ENCODE measurements at places on chromosomes 5 and 9. TPM values are rescaled to one million over a fixed set of nuclear protein-coding genes. Genes with fewer than 3 reads are reported as not detected.
A peak's percentile ranks its signal among the peaks of the same experiment; 100 is the strongest.

DNA sequence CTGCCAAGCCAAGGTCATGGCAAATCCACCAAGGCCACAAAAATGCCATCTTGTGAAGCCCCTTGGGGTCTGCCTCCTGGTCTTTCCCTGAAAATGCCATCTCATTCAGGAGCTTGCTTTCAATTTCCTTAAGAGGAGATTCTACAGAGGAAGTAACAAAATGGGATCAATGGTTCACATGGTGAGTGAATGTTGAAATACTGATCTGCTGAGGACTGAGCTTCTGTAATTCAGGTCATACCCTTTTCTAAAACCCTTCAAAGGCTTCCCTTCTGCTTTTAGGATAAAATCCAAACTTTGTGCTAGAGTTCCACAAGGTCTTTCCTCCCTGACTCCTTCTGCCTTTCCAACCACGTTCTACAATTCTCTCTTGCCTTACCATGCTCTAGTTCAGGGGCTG lies 24.7 kb upstream of the NR3C1 start:
- DNase-seq: no peak

The SARDH gene
- 0.63 TPM for total RNA-seq

DNA sequence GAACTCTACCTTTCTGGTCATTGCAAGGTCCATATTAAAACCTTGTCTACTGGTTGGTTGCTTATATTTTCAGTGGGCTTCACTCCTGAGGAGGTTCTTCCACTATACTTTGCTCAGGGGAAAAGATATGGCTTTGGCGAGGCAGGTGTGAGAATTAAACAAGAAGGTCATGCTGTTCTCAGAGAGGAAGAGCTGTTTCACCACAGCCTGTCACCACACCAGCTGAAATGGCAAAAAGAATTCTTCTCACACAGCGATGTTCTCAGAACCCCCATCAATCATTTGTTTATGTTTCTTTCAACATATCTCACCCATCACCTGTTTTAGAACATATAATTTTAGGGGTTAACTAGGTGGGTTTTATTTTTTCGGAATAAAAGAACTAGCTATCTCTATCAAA lies 38.6 kb downstream of the CAPSL start:
- DNase-seq: no peak

- no peak for DNase-seq
Observed at GRCh38 chr5:150402901-150403342, 9.8 kb downstream of the CD74 start.

DNA sequence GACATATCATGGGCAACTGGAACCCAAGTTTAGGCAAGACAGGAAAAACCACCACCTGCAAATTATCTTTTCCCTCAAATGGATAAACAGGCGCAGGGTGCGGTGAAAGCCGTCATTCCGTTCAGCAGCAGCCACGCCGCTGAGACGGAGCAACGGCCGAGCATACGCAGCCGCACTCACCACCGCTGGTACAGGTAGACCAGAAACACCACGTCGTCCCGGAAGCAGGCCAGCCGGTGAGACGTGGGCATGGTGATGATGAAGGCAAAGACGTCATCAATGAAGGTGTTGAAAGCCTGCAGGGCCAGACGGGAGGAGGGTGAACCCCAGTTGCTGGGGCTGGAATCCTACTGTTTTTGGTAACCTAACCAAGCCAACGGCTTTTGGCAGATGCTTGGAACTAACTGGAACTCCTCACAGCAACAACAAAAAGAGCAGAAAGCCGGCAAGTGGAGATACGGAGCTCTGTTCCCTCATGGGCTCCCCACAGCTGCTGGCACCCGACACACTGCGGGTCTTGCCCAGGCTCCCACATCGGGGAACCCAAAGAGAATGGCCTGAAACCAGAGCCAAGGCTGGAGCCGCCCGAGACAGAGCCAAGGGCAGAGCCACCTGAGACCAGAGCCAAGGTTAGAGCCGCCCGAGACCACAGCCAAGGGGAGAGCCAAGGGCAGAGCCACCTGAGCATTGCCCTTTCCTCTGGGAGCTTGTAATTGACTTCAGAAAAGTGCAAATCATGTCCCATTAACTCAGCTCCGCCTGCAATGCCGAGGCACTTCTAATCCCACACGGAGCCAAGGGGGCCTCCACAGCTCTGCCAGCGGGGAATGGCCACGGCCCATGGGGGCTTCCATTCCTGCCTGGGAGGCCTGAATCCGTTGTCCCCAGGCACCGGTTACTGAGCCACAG lies 24.2 kb downstream of the CLPTM1L start:
- DNase-seq: no peak

The SPINK4 gene
- total RNA-seq: not detected

The CCNJL gene
- 6.5 TPM for total RNA-seq

The RPL12 gene
- 605 TPM for total RNA-seq

- DNase-seq: no peak
Observed at GRCh38 chr5:132684922-132685720, 11.3 kb downstream of the IL4 start.

DNA sequence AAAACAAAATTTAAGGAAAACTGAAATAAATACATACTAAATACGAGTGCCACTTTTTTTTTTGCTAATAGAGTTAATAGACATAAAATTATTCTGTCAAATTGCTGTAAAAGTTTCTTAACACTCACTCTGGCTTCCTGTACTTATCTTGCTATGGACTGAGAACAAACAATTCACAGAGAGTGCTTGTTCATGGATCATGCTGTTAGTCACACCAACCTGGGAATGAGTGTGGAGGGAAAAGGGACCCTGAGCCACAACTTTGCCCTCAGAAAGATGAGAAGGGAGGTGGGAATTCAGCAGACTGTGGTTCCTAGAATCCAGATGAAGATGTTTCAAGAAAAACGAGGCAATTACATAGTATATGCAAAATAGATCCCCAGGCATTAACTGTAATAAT lies 246.9 kb downstream of the FBXL7 start:
- DNase-seq: no peak

The GFRA3 gene
- 0.82 TPM for total RNA-seq

DNA sequence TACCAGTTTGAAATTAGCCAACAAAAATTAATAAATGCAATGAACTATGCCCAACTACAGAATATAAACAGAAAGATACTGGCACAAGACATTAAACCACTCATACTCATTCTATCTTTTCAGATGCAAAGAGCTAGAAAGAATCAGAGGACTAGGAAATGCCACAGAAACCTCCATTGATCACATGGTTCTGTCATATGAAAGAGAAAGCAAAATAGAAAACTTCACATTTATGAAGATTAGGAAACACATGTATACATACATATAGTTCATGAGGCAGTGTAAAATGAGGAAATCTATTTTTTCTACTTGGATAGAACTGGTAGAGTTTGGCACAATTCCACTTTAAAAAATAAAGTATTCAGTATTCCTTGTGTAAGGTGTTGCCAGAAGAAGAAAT lies 275.1 kb upstream of the PTGER4 start:
- no peak for DNase-seq

DNA sequence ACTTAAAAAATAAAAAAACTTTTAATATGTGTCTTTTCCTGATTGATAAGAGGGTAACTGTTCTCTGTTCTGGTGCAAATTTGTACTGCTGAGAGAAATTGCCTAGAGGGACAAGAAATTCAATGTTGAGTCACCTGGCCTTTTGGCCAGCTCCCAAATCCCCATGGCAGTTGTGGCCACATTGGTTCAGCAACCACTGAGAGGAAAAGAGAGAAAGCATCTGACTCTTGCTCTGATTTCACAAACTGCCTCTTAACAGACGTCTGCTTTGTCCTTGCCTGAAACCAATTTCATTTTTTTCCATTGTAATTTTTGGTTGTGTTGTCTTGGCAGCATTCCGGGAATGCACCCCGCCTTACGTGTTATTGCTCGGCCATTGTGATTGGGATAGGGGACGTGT lies 42.4 kb downstream of the NTRK2 start:
- DNase-seq: no peak

The PNPLA7 gene
- 9.0 TPM for total RNA-seq

The CLIC3 gene
- total RNA-seq: 1.6 TPM

GRCh38 chr5:127056896-127057295 lies 16.4 kb downstream of the C5orf63 start:
- no peak for DNase-seq

GRCh38 chr5:31218978-31219377 lies 25.5 kb downstream of the CDH6 start:
- no peak for DNase-seq

The KCNV2 gene
- not detected for total RNA-seq

DNA sequence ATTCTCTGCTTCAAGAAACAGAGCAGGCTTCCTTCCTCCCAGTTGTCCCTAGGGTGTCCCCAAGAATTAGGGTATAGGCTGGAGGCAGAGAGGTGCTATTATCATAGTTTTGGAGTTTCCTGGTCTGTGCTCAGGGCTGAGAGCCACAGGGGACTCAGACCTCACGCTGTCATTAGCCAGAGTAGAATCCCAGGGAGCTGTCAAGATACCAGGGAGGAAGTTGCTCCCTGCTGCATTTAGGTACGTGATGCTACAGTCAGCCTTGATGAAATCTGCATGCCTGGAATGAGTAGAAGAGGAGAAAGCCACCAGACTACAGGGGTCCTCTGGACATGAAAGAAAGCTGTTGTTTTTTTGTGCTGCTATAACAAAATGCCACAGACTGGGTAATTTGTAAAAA lies 273.2 kb downstream of the SH3GL2 start:
- DNase-seq: no peak

The ZNF462 gene
- 29.2 TPM for total RNA-seq

- no peak for DNase-seq
Observed at GRCh38 chr5:31769530-31769929, 130.6 kb downstream of the PDZD2 start.

The NHP2 gene
- total RNA-seq: 78.1 TPM

- no peak for DNase-seq
Observed at GRCh38 chr5:134845335-134845851, 375 bp upstream of the C5orf24 start.

The AQP7 gene
- total RNA-seq: 150 TPM

The XPA gene
- 5.8 TPM for total RNA-seq

The TMEM167A gene
- 49.1 TPM for total RNA-seq

The PCDHA12 gene
- not detected for total RNA-seq

The TAS2R1 gene
- not detected for total RNA-seq

GRCh38 chr9:121637713-121638220 lies 13.7 kb upstream of the DAB2IP start:
- DNase-seq: no peak

GRCh38 chr9:71223953-71224538 lies 102.6 kb upstream of the TRPM3 start:
- no peak for DNase-seq

- DNase-seq: no peak
Observed at GRCh38 chr5:173029499-173029921, 26.6 kb upstream of the CREBRF start.

DNA sequence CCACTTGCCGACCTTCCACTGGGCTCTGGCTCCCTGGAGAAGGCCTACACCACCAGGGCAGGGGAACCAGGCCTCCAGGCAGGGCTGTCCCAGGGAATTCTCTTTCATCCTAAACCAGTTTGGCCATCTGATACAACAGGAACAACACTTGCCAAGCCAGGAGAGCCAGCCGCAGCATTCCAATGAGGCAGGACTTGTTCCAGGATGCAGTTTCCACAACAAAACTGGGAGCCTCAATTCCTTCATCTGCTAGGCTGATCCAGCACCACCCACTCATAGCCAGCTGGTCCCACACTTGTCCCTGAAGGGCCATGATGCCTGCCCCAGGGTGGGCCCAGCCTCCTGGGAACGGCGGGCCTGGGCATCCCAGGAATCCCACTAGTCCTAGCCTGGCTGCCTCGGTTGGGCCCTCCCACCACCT lies 26.0 kb downstream of the BICD2 start:
- no peak for DNase-seq

The NFIB gene
- 110 TPM for total RNA-seq

The IFNA2 gene
- not detected for total RNA-seq

- DNase-seq: no peak
Observed at GRCh38 chr5:96901384-96901783, 25.1 kb downstream of the ERAP2 start.

DNA sequence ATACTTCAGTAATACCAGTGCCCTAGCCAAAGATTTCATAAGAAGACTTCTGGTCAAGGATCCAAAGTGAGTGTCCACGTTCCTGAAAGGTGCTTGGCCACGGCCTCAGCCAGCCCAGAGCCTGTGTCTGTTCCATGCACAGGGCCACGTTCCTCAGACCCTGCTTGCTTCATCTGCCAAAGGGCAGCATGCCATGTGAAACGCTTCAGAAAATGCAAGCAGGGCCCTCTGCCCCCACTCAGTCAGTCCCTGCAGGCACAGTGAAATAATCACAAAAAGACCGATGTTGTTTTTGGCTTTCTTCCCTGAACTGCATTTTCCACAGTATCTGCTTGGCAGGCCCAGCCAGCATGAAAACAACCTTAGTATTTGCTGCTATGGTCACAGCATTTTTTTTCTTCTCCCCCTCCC lies 85.5 kb upstream of the CTSL start:
- no peak for DNase-seq

DNA sequence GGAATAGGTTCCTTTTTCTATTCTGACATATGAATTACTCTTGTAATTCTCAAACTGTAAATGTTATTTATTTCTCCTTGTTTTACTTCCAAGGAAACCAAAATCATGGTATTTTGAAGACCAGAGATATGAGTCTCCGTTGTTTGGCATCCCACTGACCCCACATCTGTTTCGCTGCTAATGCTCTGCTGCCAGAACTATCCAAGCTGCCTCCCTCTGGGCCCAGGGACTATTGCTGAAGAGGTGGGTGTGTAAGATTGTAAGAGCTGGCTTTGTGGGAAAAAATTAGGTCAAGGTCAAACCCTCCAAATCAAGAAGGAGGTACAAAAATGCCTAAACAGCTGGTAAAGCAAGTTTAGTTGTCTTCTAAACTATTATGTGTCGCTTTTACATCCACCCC lies 129.4 kb upstream of the MYO10 start:
- DNase-seq: peak; percentile 22

DNA sequence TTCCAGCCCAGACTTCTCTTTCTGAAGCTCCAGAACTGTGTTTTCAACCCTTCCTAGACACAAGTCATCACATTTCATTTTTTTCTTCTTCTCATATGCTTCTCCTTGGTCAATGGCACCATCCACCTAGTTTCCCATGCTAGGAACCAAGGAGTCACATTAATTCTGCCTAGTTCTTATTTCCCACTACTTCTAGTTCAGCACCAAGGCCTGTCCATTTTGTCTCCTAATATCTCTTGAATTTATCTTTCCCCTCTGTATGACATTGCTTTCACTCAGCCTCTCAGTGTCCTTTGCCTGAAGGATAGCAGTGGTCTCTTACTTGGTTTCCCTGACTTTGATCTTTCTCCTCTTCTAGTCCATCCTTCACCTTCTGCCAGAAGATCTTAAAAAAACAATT lies 38.8 kb downstream of the ARHGEF28 start:
- DNase-seq: no peak

GRCh38 chr5:159874263-159874662 lies 42.0 kb upstream of the ADRA1B start:
- DNase-seq: no peak

Data from left ventricle myocardium inferior (tissue), 1 donor.